Fibroblast of lung (primary cell): ENCODE measurements at places on chromosomes 2 and 18. TPM values are rescaled to one million over a fixed set of nuclear protein-coding genes. Genes with fewer than 3 reads are reported as not detected.

- DNase-seq: no peak
Observed at GRCh38 chr2:110819711-110820110, 87.3 kb downstream of the ACOXL start.

DNA sequence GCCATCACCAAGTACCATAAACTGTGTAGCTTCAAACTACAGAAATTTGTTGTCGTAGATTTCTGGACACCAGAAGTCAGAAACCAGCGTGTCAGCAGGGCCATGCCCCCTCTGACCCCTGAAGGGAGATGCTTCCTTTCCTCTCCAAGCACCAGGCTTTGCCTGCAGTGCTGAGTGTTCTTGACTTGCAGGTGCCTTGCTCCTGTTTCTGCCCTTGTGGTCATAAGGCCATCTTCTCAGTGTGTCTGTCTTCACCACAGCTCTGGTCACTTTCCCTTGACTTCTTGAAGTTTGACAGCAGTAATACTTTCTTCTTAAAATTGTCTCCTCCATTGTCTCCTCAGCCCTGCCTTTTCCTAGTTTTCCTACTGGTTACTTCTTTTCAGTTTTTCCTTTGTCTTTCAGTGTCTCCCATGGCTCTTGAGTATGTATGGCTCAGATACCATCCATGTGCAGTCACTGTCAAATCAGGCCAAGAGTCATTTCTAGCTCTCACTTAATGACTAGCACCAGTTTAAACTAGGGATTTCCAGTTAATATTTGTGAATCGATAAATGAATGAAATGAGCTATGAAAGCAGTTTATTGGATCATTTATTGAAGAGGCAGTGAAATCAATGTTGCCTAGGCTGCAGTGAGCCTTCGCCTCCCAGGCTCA is 91.2 kb upstream of the RANBP2 start:
- DNase-seq: no peak

DNA sequence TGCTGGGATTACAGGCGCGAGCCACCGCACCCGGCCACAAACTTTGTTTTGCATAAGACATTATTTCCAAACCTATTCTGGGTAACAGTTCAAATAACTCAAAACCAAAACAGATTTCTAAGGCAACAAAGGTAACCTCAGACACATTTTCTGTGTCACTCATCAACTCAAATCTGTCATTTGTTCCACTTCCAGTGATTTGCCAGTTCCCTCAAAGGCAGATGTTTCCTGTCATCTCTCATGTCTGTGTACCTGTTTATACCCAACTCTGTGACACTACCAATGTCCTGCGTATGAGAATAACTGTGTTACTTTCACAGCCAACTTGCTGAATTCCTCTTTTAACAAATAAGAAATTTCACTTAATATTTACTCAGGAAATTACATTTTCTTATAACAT is 54.4 kb downstream of the SCN3A start:
- DNase-seq: no peak

DNA sequence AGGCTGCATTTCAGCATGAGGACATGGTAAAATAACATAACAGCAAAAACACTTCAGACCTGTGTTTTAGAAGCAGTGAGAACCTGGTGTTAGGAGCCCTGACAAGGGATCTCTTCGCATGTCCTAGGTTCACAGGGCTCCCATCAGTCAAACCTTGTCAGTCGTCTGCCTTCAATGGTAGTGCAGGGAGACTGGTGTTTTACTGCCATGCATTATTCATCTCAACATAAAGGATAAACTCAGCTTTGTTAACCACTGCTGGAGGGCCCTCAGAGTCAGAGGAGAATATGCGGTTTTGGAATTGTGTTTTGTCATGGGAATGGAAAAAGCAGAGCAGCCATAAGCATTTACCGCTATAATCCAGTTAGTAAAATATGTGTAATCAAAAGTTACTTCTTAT is 275.9 kb upstream of the GCFC2 start:
- DNase-seq: no peak

DNA sequence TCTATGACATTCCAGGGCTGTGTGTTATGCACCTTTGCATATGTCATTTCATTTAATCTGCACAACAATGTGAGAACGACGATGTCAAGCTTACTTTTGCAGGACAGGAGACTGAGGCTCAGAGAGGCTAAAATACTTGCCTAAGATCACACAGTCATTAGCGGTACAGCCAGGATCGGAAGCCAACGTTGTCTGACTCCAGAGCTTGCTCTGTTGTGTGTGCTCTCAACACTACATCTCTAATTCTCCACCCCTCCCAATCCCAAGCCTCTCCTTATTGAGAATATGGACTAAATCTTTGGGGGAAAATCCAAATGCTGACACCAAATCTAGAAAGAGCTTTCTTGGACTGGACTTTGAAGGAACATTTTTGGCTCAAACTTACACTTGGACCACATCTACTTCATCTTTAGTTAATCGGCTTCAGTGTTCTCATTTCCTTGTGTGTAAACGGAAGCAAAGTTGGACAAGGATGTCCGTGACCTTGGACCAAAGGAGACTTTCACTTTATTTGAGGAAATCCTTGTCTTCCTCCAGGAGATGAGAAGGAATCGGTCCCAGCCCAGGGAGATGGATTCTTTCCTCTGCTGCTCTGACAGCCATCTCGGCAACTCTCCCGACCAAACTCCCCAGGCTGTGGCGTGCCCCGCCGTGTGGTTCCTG is 242.4 kb downstream of the LPIN1 start:
- no peak for DNase-seq

DNA sequence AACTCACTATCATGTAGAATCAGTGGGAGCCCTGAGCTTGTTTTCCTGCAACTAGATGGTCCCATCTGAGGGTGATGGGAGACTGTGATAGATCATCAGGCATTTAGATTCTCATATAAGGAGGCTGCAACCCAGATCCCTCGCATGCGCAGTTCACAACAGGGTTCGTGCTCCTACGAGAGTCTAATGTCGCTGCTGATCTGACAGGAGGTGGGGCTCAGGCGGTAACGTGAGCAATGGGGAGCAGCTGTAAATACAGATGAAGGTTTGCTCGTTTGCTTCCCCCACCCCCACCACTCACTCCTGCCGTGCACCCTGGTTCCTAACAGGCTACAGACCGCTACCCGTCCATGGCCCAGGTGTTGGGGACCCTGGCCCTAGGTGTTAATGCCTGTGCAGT is 113.6 kb downstream of the RNF144A start:
- DNase-seq: no peak

Gene EFHD1
- not detected in 2 replicates for total RNA-seq

Gene PFN4
- 0.66 and 1.5 TPM in 2 replicates for total RNA-seq
